ENCODE measurements at places on chromosomes 4 and X.

DNA sequence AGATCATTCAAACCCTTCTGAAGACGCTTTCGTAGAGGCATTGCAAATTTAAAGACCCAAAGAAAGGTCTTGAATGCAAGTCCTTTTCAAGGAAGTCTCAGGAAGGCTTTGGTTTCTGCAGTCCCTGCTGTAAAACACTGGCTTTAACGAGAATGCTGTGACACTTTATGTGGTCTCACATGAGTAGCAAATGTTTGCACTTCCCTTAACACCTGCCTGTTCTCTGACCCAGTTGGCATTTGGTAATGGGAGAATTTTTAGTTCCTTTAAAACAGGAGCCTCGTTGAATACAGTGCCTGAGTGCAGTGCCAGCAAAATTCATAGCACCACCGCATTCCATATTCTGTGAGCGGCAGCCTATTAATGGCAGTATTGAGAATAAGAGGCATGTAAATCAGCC is 330.5 kb upstream of the PRKX start:
- DNase-seq = no peak

GRCh38 chr4:174689618-174690017 is 139.4 kb downstream of the GLRA3 start:
- no peak for DNase-seq

GRCh38 chrX:41499195-41499594 is 52.1 kb downstream of the NYX start:
- DNase-seq = no peak

DNA sequence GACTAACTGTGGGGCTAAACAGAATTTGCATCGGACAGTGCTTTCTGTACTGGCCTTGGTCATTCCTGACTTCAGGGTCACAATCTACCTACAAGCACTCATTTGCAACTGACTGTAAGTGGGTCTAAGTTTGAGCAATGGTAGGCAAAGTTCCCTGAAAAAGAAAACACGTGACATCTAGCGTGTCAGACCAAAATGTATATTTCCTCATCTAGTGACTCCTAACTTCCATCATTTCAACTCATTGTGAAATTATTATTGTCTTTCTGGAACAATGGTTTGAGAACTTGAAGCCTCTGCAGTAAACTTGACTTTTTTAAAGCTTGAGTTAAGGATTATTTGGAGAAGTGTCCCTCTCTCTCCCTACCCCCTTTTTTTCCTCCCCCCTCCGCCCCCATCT is 113.6 kb downstream of the MID1 start:
- DNase-seq = peak; percentile 69

- no peak for DNase-seq
Measured at GRCh38 chr4:27011401-27011800, 150.8 kb downstream of the STIM2 start.
